ENCODE measurements at places on chromosomes 16 and 17.

DNA sequence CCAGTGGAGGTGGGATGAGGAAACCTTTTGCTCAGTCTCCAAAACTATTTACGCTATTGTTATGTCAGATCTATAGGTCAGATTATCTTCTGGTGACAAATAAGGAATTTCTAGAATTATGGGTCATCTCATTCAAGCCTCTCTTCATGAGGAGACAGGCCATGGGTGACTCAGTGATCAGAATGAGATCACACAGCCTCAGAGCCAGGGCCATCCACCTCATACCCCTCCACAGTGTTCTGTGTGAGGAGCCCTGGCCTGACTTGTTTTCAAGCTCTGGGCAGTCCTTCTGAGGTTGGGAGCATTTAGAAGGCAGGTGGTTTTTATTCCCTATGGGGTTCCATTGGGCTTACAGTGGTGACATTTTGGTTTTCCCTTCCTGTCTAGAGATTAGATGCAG, 26.5 kb downstream of the YPEL2 start:
- no peak for DNase-seq

DNA sequence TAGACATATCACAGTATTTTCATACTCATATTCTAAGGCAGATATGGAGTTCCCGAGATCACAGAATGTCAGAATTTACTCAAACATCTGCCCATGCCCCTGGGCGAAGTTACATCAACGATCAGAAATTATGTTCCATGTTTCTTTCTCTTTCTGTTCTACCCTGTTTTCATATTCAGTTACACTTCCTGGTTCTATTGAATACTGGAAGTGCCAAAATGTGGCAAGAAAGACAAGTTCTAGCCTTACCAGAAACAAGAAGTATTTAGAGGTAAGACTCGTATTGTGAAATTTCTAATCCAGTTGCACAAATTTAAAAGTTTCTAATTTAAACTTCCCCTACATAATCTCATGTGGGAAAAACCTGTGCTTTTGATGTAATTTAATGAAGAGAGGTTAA, 36.1 kb downstream of the KCNJ2 start:
- DNase-seq: no peak

DNA sequence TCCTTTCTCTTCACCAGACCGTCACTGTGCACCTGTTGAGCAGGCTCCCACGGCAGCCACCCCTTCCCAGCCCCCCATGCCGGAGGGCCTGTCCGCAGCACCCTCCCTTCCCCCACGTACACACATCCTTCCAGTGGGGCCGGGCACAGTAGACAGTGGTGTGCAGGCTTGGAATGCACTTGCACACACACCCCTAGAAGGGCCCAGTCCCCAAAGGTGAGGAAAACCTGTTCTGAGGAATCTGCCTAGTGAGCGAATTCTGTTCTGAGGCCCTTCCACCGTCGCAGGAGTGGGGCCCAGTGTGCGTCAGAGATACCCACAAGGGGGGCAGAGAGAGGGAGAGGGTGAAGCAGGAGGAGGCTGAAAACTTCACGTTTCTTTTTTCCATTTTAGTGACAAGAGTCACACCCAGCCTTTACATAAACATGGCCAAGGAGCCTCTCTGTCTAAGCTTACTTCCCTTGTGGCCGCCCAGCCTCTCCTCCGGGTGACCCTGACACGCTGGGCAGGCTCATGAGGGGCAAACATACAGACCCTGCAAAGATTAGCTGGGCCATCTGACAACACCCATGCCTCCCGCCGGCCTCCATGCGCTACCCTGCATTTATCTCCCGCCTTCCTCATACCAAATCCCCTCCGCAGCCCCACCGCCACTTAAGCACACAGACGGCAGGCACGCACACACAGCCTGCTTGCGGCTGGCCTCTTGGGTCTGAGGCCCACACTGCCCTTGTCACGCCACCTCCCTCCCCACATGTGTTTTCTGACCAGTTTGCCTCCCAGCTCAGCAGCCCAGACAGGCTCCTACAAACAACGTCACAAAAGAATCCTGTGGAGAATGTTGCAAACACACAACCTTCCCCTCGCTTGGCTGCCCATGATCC, 1.8 kb downstream of the ZBTB4 start:
- DNase-seq: no peak

DNA sequence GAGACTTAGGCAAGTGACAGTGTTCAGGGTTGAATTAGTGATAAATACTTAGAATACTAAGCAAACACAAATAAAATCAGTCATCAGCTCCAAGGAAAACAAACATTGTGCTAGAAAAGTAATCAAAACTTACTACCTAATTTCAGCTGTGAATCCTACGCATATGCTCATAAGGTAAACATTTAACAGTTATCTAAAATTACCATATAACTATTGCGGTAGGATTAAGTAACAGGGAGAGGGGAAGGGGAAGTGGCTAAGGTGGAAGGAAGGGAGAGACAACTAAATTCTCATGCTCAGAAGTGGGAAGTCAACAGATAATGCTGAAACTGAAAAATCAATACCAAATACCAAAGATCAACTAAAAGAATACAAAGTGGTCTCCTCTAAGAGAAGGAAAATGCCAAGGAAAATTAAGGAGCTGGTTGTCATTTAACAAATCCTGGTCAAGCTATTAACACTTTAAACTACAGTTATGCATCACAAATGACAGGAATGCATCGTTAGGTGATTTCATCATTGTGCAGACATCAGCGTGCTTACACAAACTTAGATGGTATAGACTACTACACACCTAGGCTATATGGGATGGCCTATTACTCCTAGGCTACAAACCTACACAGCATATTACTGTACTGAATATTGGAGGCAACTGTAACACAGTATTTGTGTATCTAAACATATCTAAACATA, 20.0 kb downstream of the USP32 start:
- no peak for DNase-seq

DNA sequence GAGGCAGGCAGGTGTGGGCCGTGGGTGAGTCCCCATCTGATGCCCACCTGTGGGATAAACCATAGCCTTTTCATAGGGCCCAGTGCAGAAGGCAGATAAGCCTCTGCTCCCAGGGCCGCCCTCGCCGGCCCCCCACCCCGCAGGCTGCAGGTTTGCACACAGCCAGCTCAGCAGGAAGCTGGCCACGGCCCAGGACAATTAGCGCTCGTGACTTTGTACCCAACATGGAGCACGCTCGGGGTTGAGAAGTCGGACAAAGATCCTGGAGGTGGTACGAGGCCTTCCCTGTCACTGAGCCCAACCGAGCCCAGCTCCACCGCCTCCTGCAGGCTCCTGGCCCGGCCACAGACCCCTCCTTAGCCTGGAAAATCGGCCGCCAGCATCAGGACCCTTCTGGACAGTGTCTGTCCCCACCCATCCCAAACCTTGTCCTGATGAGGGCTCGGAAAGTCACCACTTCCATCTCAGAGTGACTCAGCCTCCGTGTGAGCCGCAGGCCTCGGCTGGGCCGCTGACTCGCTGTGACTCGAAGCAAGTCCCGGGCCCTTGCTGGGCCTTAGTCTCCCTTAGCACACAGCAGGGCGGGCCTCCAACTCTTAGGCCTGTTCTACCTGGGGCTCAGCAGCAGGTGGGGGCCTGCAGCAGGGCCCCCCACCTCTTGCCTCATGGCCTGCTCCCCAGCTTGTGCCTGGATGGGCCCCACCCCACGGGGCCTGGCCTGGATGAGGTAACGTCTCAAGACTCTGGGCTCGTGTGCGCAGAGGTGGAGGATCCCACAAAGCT, 22.7 kb downstream of the FAM83G start:
- peak; percentile 80 for DNase-seq

GRCh38 chr16:2015117-2015946, 4.3 kb upstream of the NPW start:
- no peak for DNase-seq

- no peak for DNase-seq
These were observed 138.6 kb downstream of the RBFOX1 start for GRCh38 chr16:7471268-7471667.

- no peak for DNase-seq
These were observed 1.6 kb downstream of the TELO2 start for GRCh38 chr16:1494711-1495110.

DNA sequence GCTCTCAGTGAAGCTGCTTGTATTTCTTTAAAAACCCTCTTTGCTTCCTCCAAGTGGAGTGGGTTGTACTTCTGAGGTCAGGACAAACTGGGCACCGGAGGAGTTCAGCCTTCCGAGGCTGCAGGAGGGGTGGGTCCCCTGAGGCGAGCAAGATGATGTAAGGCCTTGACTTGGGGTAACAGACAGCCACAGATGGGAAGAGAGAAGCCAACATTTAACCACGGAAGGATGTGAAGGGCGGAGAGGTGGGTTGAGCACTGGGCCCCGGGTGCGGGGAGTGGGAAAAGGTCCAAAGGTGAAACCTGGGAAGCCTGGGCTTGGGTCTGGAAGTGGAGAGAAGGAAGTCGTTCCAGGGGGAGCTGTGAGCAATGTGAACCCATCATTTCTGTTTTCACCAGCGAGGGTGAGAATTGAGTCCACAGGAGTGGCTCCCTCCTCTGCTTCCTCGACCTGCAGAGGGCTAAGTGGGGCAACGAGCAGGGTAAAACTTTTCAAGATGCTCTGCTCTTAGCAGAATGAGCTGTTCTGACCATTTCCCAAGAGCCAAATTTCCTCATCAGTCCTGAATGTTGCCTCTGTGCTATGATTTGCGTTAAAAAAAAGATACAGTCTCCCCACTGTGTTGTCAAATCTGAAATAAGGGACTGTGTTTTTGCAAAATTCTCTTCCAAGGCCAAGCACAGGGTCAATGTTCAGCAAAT, 137.7 kb upstream of the CRHR1 start:
- DNase-seq: no peak

DNA sequence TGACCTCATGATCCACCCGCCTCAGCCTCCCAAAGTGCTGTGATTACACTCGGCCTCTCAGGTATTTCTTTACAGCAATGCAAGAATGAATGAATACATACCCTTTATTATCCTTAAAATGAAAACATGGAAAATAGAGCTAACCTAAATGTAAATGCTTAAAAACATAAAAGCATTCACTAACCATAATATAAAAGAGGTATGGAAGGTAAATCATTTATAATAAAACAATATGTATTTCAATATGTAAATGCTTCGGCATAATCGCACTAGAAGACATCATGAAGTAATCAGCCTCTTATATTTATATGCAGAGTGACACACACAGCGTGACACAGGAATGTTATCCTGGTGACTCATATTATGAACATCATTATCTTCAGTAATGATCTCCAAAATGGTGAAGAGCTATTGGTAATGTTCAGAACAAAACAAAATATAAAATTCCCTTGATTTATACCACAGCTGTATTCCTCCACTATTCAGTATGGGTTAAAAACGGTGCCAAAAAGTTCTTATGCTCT, 53.9 kb downstream of the AIPL1 start:
- DNase-seq: no peak

- no peak for DNase-seq
These were observed 75.8 kb downstream of the WWOX start for GRCh38 chr16:78175287-78175686.

GRCh38 chr17:64520359-64520758, 13.6 kb downstream of the CEP95 start:
- no peak for DNase-seq

GRCh38 chr16:11207646-11208045, 48.4 kb downstream of the SOCS1 start:
- DNase-seq: no peak

- no peak for DNase-seq
These were observed 10.5 kb upstream of the CCDC182 start for GRCh38 chr17:57755480-57756070.

GRCh38 chr17:68095205-68095811, 59.8 kb downstream of the KPNA2 start:
- no peak for DNase-seq

- DNase-seq: no peak
These were observed 3.9 kb upstream of the SLC12A3 start for GRCh38 chr16:56861092-56861610.

- DNase-seq: no peak
These were observed 417.0 kb upstream of the PSMD7 start for GRCh38 chr16:73879621-73880020.

DNA sequence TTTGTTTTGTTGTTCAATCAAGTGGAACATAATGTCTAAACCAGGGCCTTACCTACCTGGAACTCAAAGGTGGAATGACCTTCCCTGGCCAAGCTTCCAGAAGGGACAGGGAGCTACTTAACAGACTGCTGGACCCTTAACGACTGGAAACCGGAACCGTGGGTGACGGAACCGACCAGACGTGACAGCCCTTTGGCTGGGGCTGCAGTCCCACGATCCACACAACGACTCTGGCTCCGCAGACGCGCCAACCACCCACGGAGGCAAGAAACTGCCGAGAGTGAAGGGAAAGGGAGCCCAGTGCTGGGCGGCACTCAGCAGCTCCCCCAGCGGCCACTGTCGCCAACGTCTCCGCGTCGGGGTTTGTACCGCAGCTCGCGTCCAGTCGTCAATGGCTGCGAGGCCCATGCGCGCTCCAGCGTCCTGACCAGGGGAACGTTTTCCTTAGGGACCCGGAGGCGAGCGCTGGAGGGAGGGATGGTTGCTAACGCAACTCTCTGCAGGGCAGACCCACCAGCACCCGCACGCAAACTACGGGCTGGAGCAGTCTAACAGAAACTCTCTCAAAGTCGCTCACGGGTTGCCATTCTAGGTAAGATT, 5.5 kb upstream of the KIF22 start:
- DNase-seq: no peak

GRCh38 chr16:70795296-70795912, 5.6 kb downstream of the VAC14 start:
- peak; percentile 33 for DNase-seq

- DNase-seq: no peak
These were observed 60.9 kb downstream of the RMI2 start for GRCh38 chr16:11406177-11406560.

GRCh38 chr17:48759288-48759687, 30.7 kb upstream of the HOXB13 start:
- DNase-seq: no peak

- no peak for DNase-seq
These were observed 58.2 kb downstream of the RMI2 start for GRCh38 chr16:11403534-11403795.

GRCh38 chr16:70391881-70392481, 45.3 kb downstream of the DDX19A start:
- peak; percentile 23 for DNase-seq

- no peak for DNase-seq
These were observed 238.8 kb upstream of the CDH5 start for GRCh38 chr16:66127459-66128370.

DNA sequence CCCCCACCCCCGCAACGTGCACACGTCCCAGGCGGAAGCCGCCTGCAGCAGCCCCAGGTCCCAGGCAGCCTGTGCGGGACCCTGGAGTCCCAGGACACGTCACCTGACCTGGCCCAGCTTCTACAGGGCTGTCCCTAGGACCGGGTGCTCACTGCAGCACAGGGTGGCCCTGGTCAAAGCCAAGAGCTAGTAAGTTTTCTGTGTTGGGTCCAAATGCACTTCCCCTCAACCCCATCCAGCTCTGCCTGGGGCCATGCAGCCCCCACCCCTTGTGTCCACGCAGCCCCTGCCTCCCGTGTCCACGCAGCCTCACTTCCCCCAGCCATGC, 22.1 kb upstream of the PVALEF start:
- no peak for DNase-seq

Data from ACHN (cell line).